Stimulated activated CD4-positive, alpha-beta T cell treated with anti-CD3 and anti-CD28 coated beads, Interleukin-2, amount 100 ng/mL, for 24 hours (primary cell): ENCODE measurements at places on chromosomes 5 and 9.

DNA sequence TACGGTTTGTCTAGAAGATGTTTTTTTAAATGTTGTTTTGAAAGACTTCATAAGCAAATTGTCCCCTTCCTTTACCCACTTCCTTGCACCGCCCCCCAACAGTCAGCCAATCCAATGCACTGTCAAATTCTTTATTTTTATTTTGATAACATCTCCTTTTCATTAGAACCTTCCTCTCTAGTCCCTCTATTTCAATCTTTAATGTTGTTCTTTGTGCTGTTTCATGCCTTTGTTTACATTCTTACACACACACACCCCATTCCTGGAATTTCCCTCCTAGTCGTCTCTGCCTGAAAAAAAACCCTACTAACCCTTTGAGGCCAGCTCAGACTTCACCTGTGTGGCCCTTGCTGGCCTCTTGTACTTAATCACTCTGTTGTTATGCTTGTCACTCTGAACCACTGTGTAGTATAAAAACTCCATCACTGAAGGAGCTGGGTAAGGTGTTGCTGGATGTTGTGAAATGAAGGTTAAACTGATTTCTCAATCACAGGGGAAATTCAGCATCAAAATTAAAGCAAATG, 133.4 kb downstream of the UGCG start:
- no peak for DNase-seq

DNA sequence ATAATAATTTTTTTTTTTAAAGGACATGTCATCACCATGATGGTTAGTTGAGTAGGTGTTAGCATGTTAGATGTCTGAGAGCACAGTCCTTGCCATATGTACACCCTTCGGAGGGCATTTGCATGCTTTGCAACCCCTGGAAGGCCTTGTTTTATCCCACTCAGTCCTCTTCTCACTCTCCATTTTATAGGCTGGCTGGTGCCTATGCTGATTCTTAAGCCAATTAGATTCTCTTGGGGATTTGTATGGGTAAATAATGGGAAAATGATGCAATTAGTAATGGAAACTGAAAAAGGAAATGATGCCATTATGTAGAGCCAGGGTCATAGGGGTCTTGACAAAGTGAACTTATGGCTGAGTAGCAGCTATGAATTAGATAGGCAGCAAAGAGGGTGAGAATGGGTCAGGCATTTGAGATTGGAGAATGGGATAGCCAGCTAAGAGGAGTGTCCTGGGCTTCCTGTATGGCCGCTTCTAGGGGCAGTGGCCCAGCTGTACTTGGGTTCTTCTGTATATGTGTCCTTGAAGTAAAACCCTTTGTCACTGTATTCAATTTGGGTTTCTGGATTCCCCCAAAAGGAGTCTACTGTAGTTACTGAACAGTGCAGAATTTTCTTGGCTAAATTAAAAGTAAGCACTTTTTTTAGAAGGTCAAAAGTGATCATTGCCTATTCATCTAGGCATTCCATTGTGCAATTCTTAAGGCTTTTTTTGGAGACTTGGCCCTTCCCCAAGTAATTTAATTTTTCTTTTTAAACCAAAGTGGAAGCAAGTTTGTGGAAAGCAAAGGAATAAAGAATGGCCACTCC, 31.6 kb downstream of the LRRTM2 start:
- no peak for DNase-seq

- peak; percentile 36 for DNase-seq
These were observed 92.2 kb downstream of the DOCK8 start for GRCh38 chr9:306907-307306.

- no peak for DNase-seq
These were observed 483.5 kb downstream of the AGTPBP1 start for GRCh38 chr9:85258236-85258635.

DNA sequence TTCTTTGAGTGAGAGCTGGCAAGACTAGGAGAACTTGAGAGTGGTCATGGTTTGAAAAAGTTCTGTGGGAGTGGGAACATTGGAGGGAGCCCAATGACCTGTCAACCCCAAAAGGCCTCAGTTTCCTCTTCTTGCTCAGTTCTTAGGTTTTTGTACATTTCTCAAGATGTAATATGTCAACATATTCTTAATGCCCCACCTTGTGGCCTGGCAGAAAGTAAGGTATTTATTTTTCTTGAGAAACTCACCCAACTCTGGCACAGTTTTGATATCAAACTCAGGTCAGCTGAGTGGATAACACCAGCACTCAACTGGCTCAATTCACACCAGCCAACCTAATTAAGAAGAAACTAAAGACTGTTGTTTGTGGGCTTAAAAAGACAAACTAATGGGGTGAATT, 123.0 kb upstream of the SLC27A6 start:
- DNase-seq, result no peak
